ENCODE measurements at places on chromosomes 16 and 17. TPM values are rescaled to one million over a fixed set of nuclear protein-coding genes. Genes with fewer than 3 reads are reported as not detected.

Gene HOXB9
- total RNA-seq: not detected

DNA sequence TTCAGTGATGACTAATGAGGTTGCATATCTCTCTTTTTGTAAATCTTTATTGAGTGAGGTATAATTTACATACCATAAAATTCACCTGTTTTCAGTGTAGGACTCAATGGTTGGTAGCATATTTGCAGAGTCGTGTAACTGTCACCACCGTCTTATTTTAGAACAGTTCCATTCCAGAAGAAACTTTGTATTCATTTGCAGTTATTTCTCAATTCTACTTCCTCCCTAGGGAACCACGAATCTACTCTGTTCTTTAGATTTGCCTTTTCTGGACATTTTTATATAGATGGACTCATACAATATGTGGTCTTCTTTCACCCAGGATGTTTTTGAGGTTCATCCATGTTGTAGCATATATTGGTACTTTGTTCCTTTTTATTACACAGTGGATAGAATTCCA is 3.7 kb downstream of the FTO start:
- no peak overlapping the region for H3K4me3 ChIP-seq
- no peaks in the 10 kb centered on the region for H3K4me1 ChIP-seq
- no peaks in the 10 kb centered on the region for H3K36me3 ChIP-seq

DNA sequence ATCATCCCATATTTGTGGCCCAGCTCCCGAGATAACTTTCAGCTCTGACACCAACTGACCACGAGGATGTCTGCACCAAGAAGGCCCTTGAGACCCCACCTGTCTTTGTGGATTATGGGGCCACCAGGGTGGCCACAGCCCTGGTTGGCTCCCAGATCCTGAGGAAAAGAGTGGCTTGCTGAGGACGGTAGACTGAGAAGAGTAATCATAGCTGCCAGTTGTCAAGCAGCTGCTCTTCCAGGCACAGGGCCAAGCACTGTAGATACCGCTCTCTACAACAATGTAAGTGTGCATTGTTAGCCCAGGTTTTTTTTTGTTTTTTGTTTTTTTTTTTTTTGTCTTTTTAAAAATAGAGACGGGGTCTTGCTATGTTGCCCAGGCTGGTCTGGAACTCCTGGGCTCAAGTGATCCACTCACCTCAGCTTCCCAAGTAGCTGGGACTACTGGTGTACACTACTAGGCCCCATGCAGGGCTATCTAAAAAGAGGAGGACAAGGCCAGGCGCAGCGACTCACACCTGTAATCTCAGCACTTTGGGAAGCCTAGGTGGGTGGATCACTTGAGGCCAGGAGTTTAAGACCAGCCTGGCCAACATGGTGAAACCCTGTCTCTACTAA is 9.6 kb downstream of the ZNF205 start:
- H3K36me3 ChIP-seq: no peaks in the 10 kb centered on the region
- peaks cover 3% of the 10 kb centered on the region for H3K27me3 ChIP-seq
- DNase-seq: no peak

Gene PRPSAP2
- total RNA-seq: 100 TPM

- H3K4me1 ChIP-seq: peaks cover 34% of the 10 kb centered on the region
- H3K27ac ChIP-seq: no peak overlapping the region
- H3K36me3 ChIP-seq: no peaks in the 10 kb centered on the region
- no peaks in the 10 kb centered on the region for H3K27me3 ChIP-seq
- H3K4me3 ChIP-seq: no peak overlapping the region
- DNase-seq: no peak
Measured at GRCh38 chr17:61322325-61323002, 77.2 kb upstream of the TBX2 start.
